ENCODE measurements at places on chromosomes 7 and 10.

DNA sequence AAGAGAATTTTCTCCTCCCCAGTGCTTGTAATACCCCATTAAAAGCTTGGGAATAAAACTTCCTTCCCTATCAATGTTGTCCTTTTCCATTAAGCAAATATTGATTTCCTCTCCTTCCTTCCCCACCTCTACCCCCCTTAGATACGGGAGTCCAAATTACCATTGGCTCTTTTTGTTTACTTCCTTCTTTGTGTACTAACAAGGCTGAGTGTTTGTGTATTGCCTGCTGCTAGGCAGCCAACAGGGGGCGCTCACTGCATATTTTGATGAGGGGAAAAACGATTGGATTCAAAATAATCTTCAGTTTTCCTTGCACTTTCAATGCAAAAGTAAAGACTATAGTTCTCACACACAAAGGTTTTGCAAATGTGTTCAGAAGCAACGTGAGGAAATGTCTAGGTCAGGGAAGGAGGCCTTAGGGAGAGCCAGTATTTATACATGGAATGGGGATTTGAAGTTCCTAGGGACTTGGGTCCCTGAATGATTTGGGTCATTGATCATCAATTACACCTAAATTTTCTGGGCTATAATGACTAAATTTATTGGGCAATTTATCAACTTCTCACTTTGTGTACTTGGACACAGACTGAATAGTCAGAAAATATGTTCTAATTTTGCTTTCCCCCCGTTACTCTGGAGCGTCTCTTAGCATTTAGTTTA lies 23.6 kb upstream of the VPS41 start:
- DNase-seq: peak; percentile 88

DNA sequence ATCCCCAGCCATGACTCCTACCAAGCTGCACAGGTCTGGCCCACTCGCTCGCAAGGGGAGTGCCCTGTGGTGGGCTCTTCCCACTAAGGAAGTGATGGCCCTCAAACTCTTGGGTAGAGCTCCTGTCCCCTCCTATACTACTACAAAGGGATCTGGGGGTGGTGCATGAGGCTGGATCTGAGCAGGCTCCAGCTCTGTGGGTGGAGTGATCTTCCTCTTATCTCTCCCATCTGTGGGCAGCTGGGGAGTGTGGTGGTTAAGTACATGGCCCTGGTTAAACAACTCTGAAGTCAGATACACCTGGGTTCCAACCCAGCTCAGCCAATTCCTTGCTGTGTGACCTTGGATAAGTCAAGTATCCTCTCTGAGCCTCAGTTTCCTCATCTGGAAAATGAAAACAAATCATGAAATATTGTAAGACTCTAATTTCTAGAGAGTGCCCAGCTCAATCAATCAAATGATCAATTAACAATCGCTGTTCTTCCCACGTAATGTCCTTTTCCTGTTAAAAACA lies 17.4 kb downstream of the DDIT4 start:
- DNase-seq: no peak

DNA sequence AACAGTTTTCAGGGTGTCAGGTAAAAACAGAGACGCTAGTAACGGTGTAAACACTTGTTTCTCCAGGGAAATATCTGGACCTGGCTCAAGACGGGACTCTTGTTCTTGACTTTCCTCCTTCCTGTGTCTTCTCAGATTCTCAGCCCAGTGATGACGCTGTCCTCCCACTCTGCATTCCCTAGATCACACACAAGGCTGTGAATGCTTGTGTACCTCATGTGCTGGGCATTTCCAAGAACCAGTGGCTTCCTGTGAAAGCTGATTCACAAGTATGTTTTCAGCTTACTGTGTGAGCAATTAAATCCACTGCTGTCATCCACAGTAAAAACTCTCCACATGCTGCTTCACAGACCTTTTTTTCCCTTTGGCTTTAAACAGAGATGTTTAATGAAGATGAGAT lies 193.8 kb upstream of the DPP6 start:
- DNase-seq: peak; percentile 79

DNA sequence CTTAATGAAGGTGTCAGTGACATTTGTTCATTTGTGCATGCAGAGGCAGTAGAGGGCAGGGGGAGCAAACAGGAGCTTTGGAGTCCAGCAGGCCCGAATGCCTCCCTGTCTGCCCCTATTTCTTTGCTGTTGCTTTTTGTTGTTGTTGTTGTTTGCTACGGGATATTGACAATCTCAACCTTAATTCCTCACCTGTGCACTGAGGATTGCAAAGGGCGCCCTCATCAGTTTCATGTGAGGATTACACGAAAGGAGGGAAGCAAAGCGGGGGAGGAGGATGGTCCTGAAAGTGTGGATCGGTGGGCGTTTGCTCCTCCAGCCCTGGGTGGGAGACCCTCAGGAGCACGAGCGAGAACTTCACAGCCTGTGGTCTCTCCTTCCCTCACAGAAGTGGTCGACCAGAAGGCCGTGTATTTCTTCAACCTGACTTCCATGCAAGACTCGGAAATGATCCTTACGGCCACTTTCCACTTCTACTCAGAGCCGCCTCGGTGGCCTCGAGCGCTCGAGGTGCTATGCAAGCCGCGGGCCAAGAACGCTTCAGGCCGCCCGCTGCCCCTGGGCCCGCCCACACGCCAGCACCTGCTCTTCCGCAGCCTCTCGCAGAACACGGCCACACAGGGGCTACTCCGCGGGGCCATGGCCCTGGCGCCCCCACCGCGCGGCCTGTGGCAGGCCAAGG lies 9.6 kb downstream of the GDF10 start:
- peak; percentile 9 for DNase-seq

GRCh38 chr10:48594803-48595538 lies 9.9 kb downstream of the ARHGAP22 start:
- DNase-seq: peak; percentile 18

GRCh38 chr7:12670743-12671520 lies 16.5 kb upstream of the ARL4A start:
- DNase-seq: no peak

DNA sequence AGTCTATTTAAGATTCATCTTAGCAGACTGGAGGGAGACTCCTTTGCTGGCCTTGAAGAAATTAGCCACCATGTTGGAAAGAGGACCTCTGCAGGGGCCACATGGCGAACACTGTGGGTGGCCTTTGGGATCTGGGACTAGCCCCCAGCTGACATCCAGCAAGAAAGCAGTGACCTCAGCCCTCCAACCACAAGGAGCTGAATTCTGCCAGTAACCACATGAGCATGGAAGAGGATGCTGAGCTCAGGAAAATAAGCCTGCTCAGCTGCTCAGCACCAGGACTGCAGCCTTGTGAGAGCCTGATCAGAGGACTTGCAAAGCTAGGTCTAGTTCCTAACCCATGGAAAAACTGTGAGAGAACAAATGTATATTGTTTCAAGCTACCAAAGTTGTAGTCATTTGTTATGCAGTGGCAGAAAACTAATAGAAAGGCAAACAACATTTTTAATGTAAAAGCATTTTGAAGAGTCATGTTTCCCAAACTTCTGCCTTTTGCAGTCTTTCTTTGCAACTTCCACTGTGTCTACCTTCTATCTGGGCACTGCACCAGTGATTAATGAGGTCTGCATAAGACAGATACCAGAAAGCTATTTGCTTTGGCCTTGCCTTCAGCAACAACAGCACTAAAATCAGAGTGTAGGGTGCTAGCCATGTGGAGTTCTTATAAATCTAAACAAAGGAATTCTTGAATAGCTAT lies 183.7 kb downstream of the FGFR2 start:
- DNase-seq: no peak

DNA sequence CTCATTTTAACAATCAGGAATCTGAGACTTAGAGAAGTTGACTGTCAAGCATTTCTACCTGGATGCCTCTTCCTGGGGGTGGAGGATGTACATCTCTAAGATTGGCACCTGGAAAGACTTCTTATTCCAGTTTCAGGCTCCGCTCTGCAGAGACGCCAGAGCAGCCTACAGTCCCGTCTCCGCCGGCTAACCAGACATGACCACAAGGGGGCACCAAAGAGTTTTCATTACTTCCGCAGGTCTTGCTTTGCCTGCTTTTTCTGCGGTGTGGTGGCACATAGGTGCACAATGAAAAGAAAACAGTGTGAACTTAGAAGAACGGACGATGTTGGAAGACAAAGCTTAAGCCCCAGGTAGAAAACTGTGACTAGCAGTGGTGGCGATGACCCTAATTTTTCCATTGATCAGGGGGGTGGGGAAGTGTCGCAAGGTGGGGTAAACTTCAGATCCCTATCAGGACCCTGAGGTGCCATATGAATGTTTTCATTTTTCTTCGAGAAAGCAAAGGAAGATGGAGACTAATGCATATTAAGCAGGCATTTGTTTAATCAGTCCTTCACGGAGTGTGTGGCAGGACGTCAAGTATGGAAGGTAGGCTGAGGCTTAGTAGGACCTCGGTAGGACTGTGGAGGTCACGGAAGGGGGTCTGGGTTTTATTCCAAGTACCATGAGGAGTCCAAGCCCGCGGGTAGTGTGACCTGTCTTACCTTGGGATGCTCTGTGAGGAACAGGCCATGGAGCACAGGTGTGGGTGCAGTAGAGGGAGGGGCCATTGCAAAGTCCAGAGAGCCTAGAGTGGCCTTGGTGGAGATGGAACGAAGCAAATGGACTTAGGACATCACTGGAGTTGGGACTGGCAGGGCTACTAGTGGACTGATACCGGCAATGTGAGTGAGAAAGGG lies 60.1 kb upstream of the SORCS3 start:
- peak; percentile 73 for DNase-seq

GRCh38 chr7:76225379-76225778 lies 23.7 kb downstream of the SRRM3 start:
- no peak for DNase-seq

GRCh38 chr7:25028370-25029021 lies 48.5 kb upstream of the OSBPL3 start:
- peak; percentile 41 for DNase-seq

- DNase-seq: no peak
Measured at GRCh38 chr7:124773938-124774337, 8.3 kb upstream of the GPR37 start.

DNA sequence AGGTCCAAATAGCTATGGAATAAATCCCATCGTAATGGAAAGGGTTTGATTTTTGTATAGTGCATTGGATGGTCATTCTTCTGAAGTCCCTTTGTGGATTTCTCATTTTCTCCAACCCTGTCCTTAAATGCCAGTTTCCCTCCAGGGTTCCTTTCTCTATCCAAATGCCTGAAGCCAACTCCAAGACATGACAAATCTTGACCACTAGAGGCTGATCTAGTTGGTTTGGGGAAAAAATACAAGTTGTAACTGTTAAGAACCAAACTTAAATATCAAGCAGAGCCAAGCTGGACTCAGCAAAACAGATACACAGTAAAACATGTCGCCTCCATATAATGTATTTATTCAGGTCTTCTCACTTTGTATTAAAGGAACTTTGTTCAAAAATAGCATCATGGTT lies 28.7 kb downstream of the FRMD4A start:
- peak; percentile 37 for DNase-seq

- DNase-seq: no peak
Measured at GRCh38 chr10:133334503-133335245, 2.0 kb downstream of the CALY start.

DNA sequence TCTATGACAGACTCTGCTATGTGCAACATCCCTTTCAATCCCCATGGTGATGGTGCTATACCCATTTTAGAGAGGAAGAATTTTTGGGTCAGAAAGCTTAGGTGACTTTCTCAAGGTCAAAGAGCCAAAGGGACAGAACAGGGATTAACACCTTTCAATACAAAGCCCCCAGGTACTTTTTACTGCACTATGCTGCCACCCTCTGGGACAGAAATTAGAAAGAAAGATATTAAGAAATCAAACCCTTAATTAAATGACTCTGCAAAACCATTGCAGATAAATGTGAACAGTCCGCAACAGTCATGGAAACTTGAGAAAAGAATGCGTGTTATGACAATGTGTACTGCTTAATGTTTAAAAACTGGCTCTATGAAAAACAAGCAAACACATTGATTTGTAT lies 673.7 kb downstream of the MAGI2 start:
- no peak for DNase-seq

DNA sequence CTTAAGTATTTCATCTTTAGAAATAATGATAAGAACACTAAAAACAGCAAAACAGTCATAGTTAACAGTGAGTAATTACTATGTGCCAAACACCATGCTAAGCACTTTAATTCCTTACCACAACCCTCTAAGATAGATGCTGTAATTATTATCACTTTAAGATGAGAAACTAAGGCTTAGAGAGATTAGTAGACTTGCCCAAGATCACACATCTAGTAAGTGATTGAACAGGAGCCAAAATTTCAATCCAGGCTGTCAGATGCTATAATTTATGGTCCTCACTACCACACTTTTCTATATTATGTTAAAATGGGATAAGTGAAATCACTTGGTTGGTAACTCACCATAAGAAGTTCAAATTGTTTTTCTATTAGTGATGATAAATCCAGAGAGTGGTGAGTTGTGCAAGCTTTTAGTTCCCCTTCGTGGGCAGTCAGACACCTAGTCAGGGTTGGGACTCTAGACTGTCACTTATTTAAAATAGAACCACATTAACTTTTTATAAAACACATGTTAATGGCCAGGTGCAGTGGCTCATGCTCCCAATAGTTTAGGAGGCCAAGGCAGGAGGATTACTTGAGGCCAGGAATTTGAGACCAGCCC lies 85.9 kb upstream of the GATA3 start:
- no peak for DNase-seq

DNA sequence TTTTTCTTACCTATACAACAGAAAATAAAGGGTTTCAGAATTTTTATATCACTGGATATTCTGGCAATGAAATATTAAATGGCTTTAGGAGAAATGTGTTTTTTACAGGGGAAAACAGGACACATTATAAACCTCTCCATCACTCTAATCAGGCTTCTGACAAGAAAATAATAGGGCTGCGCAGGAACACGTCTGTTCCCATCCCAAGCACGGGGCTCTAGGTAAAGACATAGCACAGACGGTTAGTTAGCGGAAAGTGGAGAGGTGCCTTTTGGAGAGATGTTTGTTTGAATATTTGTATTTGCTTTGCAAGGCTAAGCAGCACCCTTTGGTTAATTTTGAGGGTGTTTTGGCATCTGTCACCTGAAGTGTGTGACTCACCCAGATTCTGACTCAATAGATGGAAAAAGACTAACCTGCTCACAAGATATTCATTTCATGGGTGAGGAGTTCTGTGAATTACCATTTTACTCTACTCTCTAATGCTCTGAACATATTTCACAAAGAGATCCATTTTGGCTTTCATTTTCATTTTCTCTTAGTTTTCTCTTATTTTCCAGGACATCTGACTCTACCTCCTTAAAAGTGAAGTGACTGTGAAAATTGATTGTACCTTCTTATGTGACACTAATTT lies 174.5 kb upstream of the AKR1E2 start:
- no peak for DNase-seq

DNA sequence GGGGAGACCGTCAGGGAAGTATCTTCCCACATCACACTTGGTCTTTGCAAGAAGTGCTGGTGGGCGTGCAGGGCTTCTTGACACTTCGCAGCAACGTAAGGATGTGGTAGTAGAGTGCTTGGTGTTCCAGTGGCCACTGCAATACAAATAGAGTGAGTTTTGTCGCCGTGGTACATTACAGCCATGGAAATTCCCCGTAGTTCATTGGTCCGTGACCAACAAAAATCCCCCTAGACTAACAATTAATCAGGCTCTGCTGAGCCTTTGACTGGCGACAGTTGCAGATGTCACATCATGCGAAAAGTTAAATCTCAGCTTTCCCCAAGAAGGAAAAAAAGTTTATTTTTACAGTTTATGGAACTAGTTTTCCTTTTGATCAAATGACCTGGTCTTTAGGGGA lies 134.7 kb downstream of the MGMT start:
- no peak for DNase-seq
